ENCODE measurements at places on chromosomes 6 and 20. TPM values are rescaled to one million over a fixed set of nuclear protein-coding genes. Genes with fewer than 3 reads are reported as not detected.

DNA sequence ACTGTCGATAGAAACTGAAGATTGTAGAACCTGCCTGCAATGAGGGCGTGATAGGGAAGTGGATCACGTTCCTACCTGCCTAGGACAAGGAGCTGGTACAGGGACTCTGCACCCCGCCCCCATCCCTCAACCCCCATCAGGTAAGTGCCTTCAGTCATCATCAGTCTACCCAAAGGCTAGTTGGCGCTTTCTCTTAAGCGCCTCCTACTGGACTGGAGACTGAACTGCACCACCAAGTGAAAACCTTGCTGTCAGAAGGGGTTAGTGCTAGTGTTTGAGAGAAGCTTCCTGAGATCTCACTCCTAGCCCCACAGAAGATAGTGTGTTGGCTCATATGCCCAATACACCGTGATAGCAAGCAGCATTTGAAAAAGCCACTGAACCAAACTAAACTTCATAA is 706.5 kb upstream of the MAN1A1 start:
- DNase-seq: no peak

GRCh38 chr6:103872233-103872632 is 987.5 kb downstream of the HACE1 start:
- DNase-seq: no peak

DNA sequence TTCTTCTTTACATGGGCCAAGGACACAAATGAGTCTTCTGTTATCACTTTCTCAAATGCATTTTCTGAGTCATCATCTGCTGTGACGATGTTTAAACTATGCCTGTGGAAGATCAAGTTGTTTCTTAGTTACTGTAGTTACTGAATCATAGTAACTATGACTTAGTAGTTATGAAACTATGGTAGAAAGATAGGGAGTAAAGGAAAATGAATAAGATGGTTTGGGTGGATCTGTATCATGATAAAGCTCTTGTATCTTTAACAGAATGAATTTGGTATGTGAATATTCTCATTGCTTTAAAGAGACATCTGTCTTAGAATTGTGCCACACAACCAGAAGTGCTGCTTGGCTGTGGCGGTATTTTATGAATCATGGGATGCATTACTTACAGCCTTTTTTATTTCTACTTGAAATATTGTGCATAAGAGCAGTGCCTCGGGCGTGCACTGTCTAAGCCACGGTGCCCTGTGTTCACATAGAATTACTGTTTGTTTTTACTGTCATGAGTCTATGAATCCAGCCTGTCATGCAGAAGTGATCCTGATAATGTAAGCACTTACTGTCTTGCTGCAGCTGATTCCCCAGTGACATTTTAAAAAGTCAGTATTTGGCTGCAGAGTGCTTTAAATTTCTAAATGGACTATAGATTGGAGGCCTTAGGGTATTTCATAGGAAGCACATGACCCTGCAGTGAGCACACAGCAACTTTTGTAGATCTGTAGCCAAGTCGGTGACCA is 215.2 kb downstream of the TMEM242 start:
- peak; percentile 93 for DNase-seq

The ID4 gene
- polyA plus RNA-seq: 349 TPM

DNA sequence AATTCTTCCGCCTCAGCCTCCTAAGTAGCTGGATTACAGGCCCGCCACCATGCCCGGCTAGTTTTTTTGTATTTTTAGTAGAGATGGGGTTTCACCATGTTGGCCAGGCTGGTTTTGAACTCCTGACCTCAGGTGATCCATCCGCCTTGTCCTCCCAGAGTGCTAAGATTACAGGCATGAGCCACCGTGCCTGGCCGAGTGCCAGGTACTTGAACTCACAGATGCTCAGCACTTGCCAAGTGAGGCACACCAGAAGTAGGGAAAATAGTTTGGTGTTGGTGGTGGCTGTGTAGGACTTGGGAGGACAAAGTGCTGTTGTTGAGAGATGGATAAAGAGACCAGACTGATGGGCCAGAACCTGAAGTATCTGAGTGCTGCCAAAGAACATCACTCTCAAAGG is 40.0 kb upstream of the MBOAT1 start:
- DNase-seq: no peak

The NEU1 gene
- 27.6 TPM for polyA plus RNA-seq

- no peak for DNase-seq
Observed at GRCh38 chr6:15287670-15288375, 42.0 kb downstream of the JARID2 start.

The NT5E gene
- 3.2 TPM for polyA plus RNA-seq

- no peak for DNase-seq
Observed at GRCh38 chr6:56244089-56244488, 3.3 kb downstream of the COL21A1 start.

GRCh38 chr20:54194724-54195438 is 13.0 kb upstream of the PFDN4 start:
- DNase-seq: peak; percentile 5

DNA sequence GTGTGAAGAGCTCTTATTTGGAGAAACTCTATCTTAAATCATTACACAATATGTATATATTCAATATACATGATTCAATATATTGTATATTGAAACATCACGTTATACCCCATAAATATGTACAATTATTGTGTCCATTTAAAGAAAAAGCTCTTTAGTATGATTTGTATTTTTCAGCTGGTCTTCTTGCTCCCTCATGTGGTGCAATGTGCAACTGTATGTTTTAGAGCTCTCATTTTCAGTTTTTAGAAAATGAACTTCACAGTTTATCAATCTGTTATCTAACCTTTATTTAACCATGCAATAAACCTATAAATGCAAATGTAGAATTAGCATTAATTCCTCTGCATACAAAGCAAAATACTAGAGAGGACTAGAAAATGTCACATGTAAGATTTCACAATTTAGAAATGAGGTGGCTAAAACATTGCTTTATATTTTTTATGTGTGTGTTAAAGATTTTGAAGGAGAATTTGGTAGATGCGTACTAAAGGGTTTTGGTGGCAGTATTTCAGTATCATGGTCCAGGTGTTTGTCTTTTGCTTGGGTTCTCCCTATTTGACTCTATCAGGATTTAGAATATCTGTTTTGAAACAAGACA is 167.1 kb downstream of the PHF3 start:
- DNase-seq: no peak

The CAPN11 gene
- not detected for polyA plus RNA-seq

The KCNQ5 gene
- polyA plus RNA-seq: 31.4 TPM

- DNase-seq: no peak
Observed at GRCh38 chr20:25579081-25579770, 6.1 kb downstream of the NINL start.

GRCh38 chr6:151512481-151512880 is 18.7 kb downstream of the CCDC170 start:
- no peak for DNase-seq
